ENCODE measurements at places on chromosomes 7 and 10.

- DNase-seq: peak; percentile 46
These were observed 11.7 kb downstream of the PLAC9 start for GRCh38 chr10:80144067-80144695.

GRCh38 chr7:47574482-47575329, 7.2 kb downstream of the TNS3 start:
- no peak for DNase-seq

- peak; percentile 53 for DNase-seq
These were observed 2.9 kb downstream of the IPMK start for GRCh38 chr10:58264780-58265179.

DNA sequence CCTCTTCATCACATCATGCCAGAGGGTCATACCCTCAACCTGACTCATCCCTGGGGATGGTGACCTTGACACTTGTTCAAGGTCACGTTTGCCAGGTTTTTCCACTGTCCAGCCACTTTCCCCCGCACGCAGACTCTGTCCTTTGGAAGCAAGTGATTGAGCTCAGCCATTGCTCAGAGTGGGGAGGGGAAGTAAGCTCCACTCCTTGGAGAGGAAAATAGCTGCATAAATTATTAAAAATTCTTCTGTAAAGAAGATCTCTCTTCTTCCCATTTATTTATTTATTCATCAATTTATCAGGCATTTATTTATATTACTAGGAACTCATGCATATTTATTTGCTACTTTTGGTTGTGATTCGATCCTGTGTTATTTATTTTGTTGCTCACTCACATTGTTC, 88.0 kb downstream of the GLRX3 start:
- no peak for DNase-seq

DNA sequence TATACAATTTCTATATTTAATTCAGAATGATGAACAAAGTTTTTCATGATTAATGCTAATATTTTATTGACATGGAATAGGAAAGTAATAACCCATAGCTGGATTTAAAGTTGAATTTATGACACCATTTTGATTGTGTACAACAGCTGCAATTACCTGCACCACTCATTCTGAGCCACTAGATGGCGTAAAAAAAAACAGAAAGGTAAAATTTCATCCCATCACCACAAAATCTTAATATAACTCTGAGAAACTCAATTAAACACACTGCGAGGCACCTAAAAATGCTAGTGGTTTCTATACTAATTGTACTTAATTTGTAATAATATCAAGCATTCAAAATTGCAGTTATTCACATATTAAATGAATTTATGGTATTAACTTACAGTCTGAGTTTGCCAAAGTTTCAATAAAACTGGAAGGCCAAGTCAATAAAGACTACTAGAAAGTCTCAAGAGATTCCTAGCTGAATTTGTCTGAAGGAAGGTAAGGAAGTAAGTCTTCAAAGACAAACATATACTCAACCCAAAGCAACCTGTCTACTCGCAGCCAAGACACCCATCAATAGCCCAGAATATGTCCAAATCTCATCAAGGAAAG, 182.5 kb downstream of the SKAP2 start:
- peak; percentile 23 for DNase-seq

DNA sequence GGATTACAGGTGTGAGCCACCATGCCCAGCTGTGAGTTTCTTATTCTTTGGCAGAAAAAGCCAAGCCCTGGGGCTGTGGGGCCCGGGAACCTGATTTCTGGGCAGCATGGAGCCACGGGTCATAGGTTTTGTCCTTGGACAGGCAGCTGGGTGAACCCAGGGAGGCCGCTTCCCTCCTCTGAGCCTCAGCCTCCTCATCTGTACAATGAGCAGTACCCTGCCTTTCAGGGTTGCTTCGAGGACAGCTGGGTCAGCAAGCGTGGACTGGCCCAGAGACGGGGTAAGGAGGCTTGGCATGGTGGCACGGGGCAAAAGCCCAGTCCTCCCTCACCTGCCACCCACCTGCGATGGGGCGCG, 84.1 kb upstream of the GNA12 start:
- no peak for DNase-seq

- no peak for DNase-seq
These were observed 20.5 kb downstream of the EIF3A start for GRCh38 chr10:119060107-119060506.

DNA sequence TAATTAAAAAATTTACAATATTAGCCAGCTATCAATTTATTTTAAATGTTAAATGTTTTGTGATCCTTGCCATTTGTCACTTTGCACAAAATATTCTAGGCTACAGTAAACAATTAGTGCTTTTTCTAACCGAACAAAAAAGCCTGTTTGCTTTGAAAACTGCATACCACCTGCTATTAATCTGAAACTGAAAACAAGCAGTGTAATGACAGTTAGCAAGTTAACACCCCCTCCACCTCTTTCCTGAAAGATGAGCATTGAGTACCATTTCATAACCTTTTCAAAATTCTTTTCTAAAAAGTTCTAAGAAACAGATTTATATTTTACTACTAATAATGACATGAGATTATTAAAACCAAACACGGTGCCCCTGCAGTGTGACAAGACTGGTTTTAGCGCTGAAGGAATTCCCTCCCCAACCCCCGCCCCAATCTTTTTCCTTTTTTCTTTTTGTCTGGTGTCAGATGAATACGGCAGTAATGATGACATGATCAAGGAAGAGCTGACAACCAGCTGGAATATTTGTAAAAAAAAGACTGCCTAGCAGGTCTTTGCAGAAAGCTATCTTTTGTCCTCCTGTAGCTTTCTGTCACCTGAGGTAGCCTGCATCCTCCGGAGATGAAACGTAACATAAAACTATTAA, 175.6 kb downstream of the CHCHD3 start:
- DNase-seq: no peak

DNA sequence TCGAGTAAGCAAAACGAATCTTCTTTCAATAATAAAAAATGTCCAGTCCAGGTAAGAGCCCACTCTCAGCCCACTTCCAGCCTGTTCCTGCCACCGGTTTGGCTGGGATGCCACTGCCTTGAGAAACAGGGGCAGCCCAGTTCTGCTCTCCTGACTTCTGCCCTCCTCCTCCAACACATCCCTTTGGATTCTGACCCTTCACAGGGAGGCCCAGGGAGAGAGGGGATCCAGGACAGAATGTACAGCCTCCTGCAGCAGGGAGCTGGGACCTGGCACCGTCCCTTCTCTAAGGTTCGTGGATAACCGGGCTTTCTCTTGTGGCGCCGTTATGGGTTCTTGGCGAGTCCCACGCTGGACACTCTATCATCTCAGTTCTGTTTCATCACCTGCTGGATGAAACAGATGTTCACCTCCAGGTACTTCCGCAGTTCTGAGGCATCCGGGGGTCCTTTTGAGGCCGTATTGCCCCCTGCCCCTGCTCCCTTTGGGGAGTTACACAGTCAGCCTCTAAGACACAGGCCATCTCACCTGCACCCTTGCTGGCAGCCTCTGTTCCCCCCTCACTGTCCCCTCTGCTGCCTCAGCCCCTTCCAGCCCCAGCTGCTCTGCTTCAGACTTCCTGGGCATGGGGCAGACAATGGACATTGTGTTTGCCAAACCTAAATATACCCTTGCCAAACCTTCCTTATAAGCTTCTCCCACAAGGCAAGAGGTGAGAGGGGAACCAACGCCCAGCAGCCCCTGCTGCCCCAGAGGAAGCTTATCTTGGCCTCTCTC, 203.8 kb upstream of the ZMIZ1 start:
- no peak for DNase-seq

DNA sequence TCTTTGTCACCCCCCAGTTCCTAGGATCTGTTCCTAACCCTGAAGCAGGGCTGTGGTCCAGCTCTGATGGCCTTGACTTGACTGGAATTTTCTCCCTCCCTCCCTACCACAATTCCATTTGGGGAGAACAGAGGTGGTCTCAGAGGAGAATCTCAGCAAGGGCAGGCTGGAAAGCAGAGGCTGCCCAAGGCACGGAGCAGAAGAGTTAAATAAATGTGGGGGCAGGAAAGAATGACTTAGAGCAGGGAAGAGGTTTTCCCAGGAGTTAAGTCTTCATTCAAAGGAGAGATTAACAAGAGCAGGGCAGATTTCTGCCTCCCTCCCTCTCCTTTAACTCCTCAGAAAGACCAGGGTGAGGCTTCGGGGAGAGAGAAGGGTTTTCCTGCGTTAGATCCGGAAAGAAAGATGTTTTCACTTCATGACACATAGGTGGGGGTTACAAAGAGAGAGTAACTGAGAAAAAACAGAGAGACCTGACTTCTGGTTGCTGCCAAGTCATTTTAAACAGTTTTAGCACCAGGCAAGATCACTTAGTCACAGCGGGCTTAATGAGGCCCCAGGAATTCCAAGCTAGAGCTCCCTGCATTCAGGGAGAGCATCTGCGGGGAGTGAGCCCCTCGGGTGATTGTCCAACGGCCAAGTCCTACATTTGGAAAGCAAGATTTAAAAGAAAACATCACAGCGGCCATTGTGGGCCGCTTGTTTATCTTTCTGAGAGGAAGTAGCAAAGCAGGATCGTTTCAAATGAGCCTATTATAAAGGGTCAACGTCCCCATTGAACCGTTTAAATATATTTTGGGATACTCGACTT, 78.7 kb downstream of the ARHGAP22 start:
- DNase-seq: no peak

GRCh38 chr7:96285579-96285978, 36.3 kb downstream of the SLC25A13 start:
- no peak for DNase-seq

DNA sequence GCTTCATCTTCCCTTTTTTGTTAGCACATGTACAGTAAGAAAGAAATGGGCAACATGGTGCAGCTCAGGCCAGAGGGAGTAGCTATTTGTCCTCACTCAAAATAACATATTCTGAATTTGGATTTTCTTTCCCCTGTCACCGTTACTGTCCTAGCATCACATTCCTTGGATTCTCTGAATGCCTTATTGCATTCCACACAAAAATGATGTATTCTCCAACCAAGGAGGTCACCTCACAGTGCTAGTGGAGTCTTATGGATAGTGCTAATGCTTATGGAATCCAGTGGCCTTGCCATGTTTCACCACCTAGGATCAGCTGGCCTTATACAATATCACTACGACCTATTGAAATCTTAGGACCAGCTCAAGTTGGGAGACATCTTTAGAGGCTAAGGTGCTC, 7.2 kb downstream of the PRSS58 start:
- DNase-seq: no peak

- no peak for DNase-seq
These were observed 269.8 kb upstream of the KLF6 start for GRCh38 chr10:4054656-4055435.

DNA sequence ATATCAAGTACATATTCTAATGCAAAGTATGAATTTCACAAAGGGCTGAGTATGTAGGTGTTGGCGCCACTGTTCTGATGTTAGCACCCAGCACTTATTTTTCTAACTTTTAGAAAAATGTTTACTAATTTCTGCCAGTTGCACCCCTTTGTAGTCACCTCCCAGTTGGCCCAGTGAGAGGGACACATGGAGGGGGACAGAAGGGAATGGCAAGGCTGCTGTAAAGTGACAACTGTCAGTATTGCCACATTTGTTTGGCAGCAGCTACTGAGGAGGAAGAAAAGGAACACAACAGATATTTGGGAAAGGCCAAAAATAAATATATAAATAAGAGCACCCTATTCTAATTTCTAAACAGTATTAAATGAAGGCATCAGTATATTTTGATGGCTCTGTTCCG, 57.3 kb downstream of the ANK3 start:
- no peak for DNase-seq

GRCh38 chr7:151249732-151250072, 1.2 kb upstream of the SMARCD3 start:
- DNase-seq: peak; percentile 60

DNA sequence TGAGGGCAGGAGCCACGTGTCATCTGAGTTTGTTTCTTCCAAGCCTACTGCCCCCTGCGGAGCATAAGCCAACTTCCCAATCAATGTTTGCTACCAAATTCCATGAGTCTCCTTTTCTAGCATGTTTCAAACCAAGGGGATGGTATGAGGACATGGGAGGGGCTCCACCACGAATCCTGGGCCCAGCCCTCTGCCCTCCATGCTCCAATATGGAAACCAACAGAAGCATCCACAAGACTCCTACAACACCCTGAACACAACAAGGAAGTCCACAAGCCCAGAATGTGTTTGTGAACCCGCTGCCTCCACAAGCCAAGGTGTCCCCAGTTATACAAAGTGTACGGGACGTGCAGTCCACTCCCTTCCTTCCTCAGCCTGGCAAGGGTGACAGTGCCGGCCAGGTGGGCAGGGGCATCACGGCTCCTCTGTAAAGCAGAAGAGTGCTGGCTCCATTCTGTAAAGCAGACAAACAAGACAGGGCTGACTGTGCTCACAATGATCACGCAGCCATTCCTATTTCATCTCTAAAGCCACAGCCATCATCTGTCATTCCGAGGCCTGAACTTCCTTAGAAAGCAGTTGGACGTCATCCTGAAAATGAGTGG, 466.1 kb downstream of the PTPRN2 start:
- no peak for DNase-seq

GRCh38 chr7:98314469-98314868, 33.0 kb downstream of the BRI3 start:
- no peak for DNase-seq

- no peak for DNase-seq
These were observed 57.2 kb downstream of the JAKMIP3 start for GRCh38 chr10:132122939-132123445.

GRCh38 chr7:94687810-94688209, 31.9 kb upstream of the SGCE start:
- no peak for DNase-seq

- DNase-seq: no peak
These were observed 394.9 kb upstream of the DPP6 start for GRCh38 chr7:153657182-153657800.

GRCh38 chr7:48042636-48043035, 7.3 kb downstream of the C7orf57 start:
- no peak for DNase-seq

GRCh38 chr7:3753868-3754267, 452.8 kb downstream of the SDK1 start:
- peak; percentile 59 for DNase-seq

GRCh38 chr7:50531401-50531911, 33.7 kb downstream of the DDC start:
- DNase-seq: peak; percentile 87

- DNase-seq: peak; percentile 59
These were observed 110.2 kb upstream of the FAM20C start for GRCh38 chr7:81926-82756.

- no peak for DNase-seq
These were observed 902.5 kb upstream of the ZNF722 start for GRCh38 chr7:63096141-63096540.

DNA sequence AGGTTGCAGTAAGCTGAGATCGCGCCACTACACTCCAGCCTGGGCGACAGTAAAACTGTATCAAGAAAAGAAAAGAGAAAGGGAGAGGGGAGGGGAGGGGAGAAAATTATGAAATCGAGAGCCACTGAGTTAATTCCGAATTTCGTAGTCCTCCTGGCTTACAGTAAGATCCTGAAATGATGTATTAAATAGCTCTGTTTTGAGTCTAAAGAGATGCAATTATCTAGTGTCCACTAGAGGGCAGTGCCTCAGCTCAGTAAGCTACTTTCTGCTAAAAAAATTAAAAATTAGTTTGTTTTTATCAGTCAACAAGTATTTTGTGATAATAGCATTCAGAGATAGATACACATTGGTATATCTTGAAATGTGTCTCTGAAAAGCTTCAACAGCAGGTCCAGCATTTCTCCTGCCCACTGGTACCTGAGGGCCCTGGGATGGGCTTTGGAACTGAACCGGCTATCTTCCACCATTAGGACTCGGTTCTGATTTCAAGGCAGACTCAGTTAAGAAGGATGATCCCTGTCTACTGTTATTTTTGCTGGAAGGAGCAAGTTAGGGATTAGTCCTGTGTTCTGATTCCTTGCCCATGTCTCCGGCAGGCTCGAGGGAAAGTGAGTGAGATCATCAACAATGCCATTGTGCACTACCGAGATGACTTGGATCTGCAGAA, 19.5 kb downstream of the TSPAN33 start:
- peak; percentile 76 for DNase-seq

- peak; percentile 14 for DNase-seq
These were observed 18.8 kb upstream of the ZNF273 start for GRCh38 chr7:64884085-64884912.

All from SK-N-SH (cell line).